Activated CD4-positive, alpha-beta T cell treated with anti-CD3 and anti-CD28 coated beads, Interleukin-2, amount 10 ng/mL, durations not matched to agents 24 days and 14 days (primary cell): ENCODE measurements at places on chromosomes 12 and 14. TPM values are rescaled to one million over a fixed set of nuclear protein-coding genes. Genes with fewer than 3 reads are reported as not detected.

Gene LRIG3
- not detected in 2 replicates for total RNA-seq

GRCh38 chr12:131345521-131346436 is 365.1 kb upstream of the SFSWAP start:
- DNase-seq = no peak

- no peak for DNase-seq
Measured at GRCh38 chr14:48723841-48724495, 862.2 kb downstream of the RPS29 start.

- DNase-seq = no peak
Measured at GRCh38 chr14:91374287-91374878, 43.2 kb downstream of the CCDC88C start.

DNA sequence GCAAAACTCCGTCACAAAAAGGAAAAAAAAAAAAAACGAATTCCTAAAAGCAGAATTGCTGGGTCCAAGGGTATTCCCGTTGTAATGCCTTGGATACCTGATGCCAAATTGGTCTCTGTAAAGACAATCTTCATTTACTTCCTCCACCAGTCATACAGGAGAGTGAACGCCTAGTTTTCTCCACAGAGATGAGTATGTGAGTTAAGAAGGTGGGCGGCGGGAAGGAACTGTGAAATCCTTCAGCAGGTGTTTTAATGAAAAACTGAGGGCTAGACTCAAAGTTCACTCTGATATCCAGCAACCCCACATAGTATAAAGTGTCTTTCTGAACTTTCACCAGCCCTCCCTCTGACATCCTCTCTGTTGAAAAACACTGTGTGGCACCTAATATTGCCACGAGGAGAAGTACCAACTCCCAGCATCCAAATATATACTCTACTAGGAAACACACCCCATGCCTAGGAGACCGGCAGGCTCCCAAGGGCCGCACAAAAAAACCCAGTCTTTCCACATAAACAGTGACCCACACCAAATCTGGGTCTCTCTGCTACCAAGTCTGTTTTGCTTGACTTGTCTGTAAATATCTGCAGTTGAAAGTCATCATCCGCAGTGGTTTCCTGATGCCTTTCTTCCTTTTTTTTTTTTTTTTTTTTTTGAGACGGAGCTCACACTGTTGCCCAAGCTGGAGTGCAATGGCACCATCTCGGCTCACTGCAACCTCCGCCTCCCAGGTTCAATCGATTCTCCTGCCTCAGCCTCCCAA is 30.3 kb upstream of the FOXN3 start:
- DNase-seq = peak; percentile 68

- peak; percentile 89 for DNase-seq
Measured at GRCh38 chr12:120356567-120357030, 12.4 kb downstream of the MSI1 start.

Gene RPGRIP1
- not detected in 2 replicates for total RNA-seq

Gene RNASE1
- not detected in 2 replicates for total RNA-seq

Gene KRT78
- not detected in 2 replicates for total RNA-seq

Gene GLIPR1L1
- total RNA-seq = not detected in 2 replicates

Gene HOXC9
- total RNA-seq = not detected in 2 replicates

Gene TPH2
- not detected in 2 replicates for total RNA-seq

DNA sequence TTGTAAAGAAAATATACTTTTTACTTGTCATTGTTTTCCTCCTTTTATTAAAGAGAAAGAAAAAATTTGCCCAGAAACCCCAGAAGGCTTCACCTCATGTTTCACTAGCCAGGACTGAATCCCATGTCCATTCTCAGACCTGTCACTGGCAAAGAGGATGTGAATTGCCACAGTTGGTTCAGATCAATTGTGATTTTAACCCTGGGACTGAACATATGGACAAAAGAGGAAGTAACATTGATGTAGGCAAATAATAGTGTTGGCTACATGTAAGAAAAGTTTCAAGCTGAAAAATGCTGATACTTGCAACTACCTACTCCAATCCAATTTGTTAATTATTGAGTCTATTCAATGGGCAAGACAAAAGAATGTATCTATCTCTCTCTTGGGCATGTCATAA is 8.6 kb upstream of the CCDC196 start:
- DNase-seq = no peak

DNA sequence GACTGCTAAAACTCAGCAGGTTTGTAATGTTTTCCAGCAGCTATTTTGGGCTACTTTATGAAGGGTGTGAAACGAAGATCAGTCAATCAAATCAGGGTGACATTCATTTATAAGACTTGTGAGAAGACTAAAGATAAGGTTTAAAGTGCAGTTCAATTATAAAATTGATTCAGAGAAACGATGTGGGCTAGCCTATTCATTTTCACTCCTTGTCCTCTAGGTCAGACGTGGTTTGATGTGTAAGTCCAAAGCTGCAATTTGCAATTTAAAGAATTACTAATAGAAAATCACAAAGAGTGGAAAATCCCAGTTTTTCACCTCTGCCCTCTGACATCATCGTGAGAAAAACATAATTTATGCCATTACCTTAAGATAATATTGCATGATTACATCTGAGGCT is 243.5 kb upstream of the NOVA1 start:
- DNase-seq = no peak

Gene HEBP1
- 12.0 and 13.8 TPM in 2 replicates for total RNA-seq

Gene CCDC197
- not detected in 2 replicates for total RNA-seq

Gene GPRC5D
- total RNA-seq = not detected in 2 replicates

GRCh38 chr14:54428527-54428926 is 12.6 kb downstream of the CNIH1 start:
- no peak for DNase-seq

DNA sequence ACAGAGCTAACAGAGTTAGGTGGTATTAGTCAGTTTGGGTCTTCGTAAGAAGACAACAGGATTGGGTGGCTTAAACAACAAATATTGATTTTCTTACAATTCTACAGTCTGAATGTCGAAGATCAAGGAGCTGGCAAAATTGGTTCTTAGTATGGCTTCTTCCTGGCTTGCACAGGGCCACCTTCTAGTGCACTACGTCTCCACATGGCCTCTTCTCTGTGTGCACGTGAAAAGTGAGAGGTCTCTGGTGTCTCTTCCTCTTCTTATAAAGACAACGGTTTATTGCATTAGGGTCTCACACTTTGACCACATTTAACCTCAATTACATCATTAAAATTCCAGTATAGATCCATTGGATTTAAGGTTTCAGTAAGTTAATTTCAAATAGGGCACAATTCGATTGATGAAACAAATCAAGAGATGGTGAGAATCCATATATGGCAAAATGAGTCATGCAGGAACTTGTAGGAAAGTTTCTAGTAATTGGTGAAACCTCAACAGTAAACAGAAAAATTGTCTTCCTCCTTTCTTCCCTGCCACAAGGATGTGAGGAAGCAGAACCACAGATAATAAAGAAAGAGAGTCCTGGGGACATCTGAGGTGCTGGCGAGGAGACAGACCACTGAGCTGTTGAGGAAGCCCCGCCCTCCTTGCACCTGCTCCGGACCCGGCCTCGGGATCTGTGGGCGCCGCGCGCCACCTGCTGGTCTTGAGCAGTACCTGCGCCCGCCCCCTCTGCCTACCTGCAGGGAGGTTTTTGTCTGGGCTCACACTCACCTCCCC is 846.7 kb downstream of the TMEM121 start:
- peak; percentile 94 for DNase-seq
